Renal cortical epithelial cell (primary cell): ENCODE measurements at places on chromosomes 3 and 15. TPM values are rescaled to one million over a fixed set of nuclear protein-coding genes. Genes with fewer than 3 reads are reported as not detected.

DNA sequence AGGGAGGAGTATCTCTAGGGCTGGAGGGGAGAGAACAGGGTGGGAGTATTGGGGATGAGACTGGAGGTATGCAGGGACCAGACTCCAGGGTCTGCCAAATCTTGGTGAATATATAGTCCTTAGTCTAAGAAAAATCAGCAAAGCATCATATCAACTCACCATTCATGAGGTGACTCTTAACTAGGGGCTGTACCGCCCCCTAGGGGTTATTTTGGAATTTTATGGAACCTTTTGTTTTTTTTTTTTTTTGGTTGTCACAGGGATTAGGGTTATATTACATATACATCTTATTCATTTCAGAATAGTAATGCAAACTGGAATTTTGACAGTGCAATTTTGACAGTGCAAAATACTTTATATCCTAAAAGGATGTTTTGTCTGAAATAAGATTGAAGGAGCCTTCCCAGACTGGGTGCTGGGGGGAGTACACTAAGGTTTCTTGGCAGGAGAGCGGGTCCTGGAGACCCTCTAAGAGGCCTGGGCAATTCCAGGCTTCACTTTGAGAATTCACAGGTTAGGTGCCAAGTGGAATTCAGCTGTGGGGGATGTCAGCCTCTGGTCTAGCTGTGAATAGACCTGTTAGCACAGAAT is 7.5 kb downstream of the CMTM7 start:
- peak; percentile 62 for DNase-seq

DNA sequence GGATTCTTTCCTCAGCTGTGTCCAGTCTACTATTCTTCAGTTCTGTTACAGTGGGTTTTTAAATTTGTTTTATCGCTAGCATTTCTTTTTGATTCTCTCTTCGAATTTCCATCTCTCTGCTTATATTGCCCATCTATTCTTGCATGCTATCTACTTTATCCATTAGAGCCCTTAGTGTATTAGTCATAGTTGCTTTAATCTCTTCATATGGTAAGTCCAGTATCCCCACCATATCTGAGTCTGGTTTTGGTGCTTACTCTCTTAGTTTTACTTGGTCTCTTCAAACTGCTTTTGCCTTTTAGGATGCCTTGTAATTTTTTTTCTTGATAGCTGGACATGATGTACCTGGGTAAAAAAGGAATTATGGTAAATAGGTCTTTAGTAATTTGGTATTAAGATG is 9.1 kb downstream of the TIMMDC1 start:
- no peak for DNase-seq

GRCh38 chr3:33184863-33185262 is 33.7 kb downstream of the SUSD5 start:
- peak; percentile 6 for DNase-seq

DNA sequence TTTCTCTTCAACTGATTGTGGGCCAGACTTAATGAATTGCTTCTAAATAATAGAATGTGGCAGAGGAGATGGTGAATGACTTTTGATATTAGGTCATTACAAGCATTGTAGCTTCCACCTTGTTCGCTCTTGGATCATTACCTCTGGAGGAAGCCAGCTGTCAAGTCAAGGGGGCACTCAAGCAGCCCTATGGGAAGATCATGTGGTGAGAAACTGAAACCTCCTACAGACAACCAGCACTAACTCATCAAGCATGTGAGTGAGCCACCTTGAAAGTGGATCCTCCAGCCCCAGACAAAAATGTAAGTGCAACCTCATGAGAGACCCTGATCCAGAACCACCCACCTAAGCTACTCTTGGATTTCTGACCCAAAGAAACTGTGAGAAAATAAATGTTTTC is 109.8 kb upstream of the TBC1D5 start:
- no peak for DNase-seq

DNA sequence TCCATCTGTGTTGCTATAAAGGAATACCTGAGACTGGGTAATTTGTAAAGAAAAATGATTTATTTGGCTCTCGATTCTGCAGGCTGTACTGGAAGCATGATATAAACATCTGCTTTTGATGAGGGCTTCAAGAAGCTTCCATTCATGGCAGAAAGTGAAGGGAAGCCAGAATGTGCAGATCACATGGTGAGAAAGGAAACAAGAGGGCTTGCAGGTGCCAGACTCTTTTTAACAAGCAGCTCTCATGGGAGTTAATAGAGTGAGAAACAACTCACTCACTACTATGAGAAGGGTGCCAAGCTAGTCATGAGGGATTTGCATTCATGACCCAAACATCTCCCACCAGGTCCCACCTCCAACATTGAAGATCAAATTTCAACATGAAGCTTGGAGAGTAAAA is 247.2 kb downstream of the ZIC4 start:
- no peak for DNase-seq

Gene PTH1R
- 16.3 and 106 TPM in 2 replicates for total RNA-seq

Gene ANO10
- 51.6 and 78.2 TPM in 2 replicates for total RNA-seq
